Chondrocyte (in vitro differentiated cells): ENCODE measurements at places on chromosomes 16 and 17. TPM values are rescaled to one million over a fixed set of nuclear protein-coding genes. Genes with fewer than 3 reads are reported as not detected.

The REXO5 gene
- 2.9 to 6.9 TPM (median 4.0 TPM) in 3 replicates for total RNA-seq

GRCh38 chr17:50676065-50676975 lies 31.4 kb downstream of the ANKRD40 start:
- no peak overlapping the region for H3K4me3 ChIP-seq
- peaks cover 4% of the 10 kb centered on the region for H3K4me1 ChIP-seq
- no peak overlapping the region for H3K27ac ChIP-seq
- H3K36me3 ChIP-seq: no peaks in the 10 kb centered on the region
- DNase-seq: no peak

DNA sequence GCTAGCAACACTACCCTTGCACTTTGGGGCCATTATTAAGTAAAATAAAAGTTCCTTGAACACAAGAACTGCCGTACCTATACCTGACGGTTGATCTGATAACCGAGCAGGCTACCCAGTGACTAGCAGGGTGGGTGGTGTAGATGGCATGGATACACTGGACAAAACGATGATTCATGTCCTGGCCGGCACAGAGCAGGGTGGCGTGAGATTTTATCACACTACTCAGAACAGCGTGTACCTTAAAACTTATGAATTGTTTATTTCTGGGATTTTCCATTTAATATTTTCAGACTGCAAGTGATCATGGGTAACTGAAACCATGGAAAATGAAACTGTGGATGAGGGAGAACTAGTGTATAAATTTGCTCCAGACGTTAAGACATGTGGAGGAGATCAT lies 41.0 kb upstream of the MSI2 start:
- H3K27me3 ChIP-seq: no peaks in the 10 kb centered on the region
- peak overlapping the region; percentile 49 for H3K27ac ChIP-seq
- peaks cover 16% of the 10 kb centered on the region for H3K4me1 ChIP-seq
- no peak for DNase-seq
- no peaks in the 10 kb centered on the region for H3K36me3 ChIP-seq
- no peak overlapping the region for H3K4me3 ChIP-seq

The ABCC12 gene
- not detected in 3 replicates for total RNA-seq

The TOP2A gene
- total RNA-seq: 24.6 to 28.2 TPM (median 27.8 TPM) in 3 replicates

- no peak for DNase-seq
- H3K4me3 ChIP-seq: no peak overlapping the region
- H3K27ac ChIP-seq: peak overlapping the region; percentile 22
- no peaks in the 10 kb centered on the region for H3K27me3 ChIP-seq
- H3K4me1 ChIP-seq: peaks cover 28% of the 10 kb centered on the region
Measured at GRCh38 chr16:87728026-87728425, 37.8 kb downstream of the KLHDC4 start.
